ENCODE measurements at places on chromosomes 13 and 19.

- no peak for DNase-seq
Observed at GRCh38 chr13:49185264-49185663, 34.9 kb upstream of the MLNR start.

DNA sequence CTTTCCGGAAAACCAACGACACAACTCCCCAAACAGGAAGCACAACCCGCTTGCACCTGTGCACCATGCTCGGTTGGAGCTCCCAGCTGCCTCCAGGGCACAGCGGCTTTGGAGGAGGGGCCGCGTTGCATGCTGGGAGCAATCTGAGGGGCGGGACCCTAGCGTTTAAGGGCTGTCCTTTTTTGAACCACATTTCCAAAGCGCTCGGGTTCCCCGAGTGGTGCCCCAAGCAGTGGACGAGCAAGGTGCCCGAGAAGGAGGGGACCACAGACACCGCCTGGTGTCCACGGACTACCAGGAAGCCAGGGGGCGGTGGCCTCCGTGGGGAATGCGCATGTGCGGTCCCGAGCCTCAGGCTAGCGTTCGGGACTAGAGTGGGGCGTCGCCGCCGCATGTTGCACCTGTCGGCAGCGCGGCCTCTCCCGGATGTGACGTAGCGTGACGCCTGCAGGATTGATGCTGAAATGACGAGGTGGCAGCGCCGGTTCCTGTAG lies 11.9 kb upstream of the ZNF57 start:
- peak; percentile 31 for DNase-seq

GRCh38 chr13:111626371-111627305 lies 306.2 kb downstream of the TEX29 start:
- DNase-seq: no peak

DNA sequence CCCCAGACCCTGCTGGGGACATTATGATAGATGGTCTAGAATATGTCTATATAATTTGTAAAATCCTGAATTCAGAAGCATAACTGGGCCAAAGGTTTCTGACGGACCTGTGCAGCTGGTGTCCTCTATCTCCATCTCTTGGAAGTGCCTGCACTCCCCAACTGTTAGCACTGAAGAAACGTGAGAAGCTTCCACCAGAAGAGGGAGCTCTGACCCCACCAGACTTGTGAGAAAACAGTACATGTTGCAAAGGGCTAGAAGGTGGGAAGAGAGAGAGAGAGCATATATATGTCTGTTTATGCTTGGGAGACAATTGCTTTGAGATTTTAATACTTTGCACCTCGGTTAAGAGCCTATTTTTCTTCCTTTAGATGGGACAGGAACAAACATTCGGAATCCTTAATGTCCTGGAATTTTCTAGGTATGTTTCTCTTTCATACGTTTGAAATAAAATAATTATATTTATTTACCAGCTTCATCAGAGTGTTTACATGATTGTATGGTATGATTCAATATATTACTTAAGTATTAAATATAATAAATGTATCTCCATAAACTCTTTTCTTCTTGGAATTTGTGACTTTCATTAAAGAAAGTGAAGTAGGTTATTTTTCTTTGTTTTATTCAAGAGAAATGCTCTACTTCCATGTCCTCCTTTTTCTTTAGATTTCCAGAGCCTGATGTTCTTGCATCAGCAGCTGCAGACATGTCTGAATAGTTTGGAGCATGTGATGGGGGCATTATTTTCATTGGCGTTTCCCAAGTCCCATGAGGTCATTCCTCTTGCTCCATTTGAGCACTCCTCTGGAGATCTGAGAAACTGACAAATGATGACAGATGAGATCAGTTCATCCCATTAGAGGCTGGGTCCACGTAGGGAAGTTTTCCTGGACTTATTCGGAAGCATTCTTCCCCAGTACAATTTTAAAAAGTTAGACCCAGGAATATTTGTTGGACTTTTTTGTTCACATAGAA lies 202.9 kb downstream of the ATP8A2 start:
- peak; percentile 70 for DNase-seq

DNA sequence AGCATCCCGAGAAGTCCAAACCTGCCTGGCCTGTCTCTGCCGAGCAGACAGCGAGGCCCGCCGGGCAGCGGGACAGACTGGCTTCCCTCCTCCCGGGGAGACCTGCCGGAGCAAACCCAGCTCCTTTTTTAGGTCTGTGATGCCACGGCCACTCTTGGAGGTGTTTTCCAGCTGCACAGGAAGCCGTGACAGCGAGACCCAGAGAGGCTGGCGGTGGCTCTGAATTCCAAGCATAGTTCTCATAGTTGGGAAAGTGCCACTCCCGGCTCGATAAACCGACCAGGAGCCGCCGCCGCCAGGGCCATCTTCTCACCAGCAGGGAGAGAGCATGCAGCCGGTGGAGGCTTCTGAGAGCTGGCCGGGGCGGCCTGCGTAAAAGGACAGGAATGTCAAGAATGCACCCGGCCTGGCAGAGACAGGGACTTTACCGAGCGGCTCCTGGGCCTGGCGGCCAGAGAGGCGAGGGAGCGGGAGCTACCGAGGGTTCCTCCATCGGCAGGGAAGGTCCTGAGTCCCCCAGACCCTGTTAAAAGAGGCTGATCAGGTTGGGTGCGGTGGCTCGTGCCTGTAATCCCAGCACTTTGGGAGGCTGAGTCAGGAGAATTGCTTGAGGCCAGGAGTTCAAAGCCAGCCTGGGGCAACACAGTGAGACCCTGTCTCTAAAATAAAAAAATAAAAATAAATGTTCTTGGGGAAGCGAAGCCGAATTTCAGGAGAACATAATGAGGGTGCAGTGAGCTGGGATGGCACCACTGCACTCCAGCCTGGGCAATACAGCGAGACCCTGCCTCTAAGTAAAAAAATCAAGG lies 64.9 kb downstream of the GADD45B start:
- no peak for DNase-seq

DNA sequence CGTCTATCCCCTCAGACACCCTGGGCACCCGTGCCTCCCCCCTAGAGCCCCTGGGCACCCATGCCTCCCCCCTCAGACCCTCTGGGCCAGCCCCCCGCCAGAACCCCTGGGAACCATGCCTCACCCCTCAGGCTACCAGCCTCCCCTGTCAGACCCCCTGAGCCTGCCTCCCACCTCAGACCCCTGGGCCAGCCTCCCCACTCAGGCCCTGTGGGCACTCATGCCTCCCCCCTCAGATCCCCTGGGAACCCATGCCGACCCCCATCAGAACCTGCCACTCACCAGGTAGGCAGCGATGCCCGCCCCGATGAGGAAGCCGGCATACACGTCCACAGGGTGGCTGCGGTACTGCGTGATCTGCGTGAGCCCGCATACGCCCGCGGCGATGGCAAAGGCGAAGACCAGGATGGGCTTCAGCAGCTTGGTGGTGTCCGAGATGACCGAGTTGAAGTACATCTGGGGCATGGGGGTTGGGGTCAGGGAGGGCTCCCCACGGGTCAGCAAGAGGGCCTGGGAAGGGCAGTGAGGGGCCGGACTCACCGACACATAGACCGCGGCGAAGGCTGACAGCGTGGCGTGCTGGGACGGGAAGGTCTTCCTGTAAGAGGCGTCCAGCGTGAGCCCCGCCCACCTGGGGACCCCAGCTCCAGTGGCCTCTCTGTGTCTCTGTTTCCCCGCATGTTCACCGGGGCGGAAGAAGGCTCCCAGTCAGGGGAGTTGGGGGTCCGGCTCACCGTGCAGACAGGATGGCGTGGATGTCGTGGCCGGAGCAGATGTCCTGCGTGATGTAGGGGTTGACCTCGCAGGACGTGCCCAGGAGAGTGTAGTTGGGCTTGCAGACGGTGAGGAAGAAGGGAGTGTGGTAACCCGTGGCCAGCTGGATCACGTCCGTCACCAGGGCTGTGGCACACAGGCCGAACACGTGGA lies 7.3 kb downstream of the PLPPR3 start:
- DNase-seq: no peak

DNA sequence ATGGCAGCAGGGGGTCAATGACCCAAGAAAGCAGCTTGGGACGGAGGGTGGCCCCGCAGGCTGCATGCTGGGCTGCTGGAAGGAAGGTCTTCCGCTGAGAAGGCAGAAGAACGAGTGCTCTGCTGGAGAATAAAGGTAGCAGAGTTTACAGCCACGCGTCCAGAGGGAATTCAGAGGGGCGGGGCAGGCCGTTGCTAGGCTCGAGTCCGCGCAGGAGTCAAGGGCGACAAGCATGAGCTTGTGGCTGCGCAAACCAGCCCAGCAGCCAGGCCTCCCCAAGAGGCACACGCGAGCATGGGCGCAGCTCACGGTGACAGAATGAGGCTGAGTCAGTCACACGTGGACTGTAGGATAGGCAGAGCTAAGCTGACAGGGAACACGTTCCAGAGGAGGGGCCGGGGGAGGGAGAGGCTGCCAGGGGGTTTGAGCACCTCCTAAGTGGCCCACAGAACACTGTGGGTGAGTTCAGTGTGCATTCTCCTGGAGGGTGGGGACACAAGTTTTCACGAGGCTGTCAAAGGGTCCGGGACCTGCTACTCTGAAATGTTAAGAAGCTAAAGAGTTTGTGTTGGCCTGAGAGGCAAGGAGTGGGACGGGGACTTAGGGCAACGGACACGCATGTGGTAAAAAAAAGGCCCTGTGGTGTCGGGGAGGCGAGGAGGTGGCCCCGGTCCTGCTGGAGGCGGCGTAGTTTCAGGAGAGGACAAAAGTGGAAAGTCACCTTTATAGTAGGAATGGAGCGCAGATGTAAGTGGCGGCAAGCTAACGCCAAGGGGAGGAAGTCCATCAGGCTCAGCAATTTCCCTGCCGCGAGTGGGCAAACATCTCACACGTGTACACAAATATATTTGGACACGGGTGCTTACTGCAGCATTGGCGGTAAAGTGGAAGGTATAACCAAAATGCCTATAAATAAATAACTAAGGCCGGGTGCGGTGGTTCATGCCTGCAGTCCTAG lies 17.7 kb downstream of the RFX2 start:
- DNase-seq: no peak

- no peak for DNase-seq
Observed at GRCh38 chr13:80048030-80048429, 292.9 kb downstream of the SPRY2 start.

DNA sequence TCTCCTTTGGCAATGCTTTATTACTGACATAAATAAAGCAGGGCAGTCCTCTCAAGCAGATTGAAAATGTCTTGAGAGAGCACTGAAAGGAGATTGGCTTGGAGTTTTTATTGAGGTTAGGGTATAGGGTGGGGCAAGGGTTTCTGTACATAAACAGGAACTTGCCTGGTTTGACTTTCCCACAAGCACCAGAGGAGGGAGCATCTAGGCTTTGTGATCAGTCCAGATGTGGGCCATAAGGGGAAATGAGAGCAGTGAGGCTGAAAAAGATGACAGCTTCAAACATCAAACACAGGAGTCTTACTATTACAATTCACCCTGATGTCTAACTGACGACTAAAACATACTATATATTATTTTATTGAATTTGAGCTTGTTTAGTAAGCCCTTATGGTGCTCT lies 260.9 kb downstream of the MTUS2 start:
- no peak for DNase-seq

- DNase-seq: no peak
Observed at GRCh38 chr13:50026788-50027473, 11.7 kb downstream of the KCNRG start.

DNA sequence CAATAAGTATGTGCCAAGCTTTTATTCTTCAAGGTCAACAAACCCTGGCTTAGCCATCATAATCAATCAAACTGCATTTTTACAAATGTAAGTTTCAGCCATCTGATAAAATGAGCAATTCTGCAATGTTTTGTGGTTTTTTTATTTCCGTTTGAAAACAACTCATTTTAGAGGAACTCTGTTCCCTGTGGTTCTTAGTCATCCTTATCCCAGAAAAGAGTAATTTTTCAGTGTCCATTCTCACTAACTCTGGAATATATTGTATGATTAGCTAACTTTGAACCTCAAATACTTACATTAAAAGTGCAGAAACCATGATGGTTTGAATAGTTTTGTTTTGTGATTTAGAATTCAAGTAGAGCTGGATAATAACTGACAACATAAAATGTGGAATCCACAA lies 87.6 kb downstream of the IRS2 start:
- no peak for DNase-seq
